ENCODE measurements at places on chromosomes 4 and X.

DNA sequence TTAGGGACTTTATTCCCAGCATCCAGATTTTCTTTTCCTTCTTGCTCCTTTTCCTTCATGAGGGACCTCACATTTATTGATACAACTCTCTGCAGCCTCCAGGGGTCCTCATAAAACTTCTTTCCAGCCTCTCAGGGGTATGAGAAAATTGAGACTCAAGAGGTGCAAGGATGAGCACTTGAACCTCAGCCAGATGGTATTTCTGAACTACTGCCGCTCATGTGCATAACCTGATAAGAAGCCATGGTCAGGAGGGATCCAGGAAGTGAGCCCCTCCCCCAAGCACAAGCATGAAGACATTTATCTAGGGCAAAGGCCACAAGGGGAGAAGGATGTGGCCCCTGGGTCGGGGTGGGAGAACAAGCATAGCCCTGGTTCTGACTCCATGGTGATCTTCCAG is 73.3 kb downstream of the TSPAN7 start:
- DNase-seq = no peak

GRCh38 chrX:37472836-37473235 is 98.6 kb upstream of the LANCL3 start:
- DNase-seq = no peak

DNA sequence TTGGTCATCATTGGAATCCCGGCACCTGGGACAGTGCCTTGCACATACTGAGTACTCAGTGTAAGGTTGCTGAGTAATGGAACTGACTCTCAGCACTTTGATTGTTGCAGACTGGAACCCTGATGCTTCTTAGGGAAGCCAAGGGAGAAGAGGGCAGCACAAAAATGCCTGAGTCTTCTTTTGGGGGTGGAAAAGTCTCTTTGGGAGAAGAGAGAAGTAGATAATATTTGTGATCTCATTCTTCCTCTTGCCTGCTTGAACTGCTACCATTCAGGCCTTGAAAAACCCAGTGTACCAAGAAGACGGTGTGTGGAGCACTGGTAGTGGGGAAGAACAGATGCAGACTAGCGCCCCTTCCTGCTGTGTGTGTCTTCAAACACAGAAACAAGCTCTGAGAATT is 12.3 kb downstream of the SFRP2 start:
- DNase-seq = no peak

DNA sequence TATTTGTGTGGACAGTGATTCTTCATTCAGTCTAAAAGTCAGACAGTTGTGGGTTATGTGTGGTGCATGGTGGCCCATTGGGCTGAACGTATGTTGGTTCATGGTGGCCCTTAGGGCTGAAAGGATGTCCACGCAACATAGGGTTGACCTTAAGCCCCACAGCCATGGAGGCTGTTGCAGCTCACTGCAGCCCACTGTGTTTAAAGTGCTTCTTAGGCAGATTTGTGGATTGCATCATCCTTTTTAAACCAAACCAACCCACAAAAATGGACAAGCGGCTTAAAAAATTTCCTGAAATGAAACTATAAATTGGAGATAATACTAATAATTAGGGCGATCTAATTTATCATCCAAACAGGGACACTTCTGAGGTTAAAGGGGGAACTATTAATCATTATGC is 219.0 kb upstream of the GATB start:
- no peak for DNase-seq

- DNase-seq = no peak
These were observed 62.3 kb upstream of the NAP1L5 start for GRCh38 chr4:88759895-88760290.

DNA sequence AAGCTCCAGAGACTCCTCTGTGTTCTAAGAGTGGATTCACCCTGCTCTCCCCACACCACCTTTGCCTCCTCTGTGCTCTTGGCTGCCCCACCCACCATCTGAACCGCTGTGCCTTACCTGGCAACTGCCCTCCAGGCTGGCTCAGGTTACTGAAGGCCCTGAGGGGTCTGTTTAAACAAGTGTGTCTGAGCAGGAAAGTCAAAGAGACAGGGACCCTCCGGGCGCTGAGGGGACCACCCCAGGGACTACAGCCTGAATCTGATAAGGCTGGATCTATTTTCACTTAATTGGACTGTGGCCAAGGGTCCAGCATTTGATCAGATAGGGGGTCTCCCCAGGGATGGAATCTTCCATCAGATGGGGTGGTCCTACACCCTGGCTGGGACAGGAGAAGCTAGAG is 10.4 kb upstream of the MSX1 start:
- no peak for DNase-seq

DNA sequence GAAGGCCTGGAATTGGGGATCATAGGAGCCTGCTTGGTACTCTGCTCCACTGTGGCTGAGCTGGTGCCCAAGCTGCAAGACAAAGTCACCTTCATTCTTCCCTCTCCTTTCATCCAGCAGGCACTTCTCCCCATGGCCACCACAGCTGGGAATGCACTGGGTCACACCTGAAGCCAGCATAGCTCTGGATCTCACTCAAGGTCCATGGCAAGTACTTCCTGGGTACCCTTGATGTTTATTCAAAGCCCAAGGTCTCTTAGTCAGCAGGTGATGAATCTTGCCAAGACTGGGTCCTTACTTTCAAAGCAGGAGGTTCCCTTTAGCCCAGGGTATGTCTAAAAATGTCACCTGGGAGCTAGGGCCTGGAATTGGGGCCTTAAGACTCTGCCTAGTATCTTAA is 4.9 kb upstream of the SLC4A4 start:
- DNase-seq = no peak

DNA sequence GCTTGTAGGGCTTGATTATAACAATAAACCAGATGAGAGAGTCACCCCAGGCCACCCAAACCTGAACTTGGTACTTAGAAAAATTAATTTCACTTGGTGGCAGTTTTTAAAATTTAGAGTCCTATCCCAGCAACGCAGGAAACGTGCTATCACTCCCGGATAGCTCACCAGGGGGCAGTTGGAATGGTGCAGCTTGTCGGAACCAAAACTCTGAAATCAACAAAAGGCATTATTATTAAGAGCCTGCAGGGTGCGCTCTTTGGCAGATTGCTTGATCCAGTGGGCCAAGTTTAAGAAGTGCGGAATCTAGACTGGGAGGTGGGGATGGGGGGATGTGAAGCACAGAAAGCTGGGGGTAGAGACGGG is 2.4 kb downstream of the FRAS1 start:
- no peak for DNase-seq

DNA sequence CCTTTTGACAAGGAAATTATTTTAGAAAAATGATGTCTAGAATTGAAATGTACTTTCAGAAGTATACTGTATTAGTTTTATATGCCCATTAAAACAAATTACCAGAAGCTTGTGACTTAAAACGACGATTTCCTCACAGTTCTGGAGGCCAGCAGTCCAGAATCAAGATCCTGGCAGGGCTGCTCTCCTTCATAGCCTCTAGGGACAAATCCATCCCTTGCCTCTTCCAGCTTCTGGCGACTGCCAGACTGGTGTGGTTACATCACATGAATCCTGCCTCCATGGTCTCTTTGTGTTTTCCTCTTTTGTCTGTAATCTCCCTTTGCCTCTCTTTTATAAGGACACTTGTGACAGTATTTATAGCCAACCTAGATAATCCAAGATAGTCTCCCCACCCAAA is 97.1 kb downstream of the IQCM start:
- no peak for DNase-seq

DNA sequence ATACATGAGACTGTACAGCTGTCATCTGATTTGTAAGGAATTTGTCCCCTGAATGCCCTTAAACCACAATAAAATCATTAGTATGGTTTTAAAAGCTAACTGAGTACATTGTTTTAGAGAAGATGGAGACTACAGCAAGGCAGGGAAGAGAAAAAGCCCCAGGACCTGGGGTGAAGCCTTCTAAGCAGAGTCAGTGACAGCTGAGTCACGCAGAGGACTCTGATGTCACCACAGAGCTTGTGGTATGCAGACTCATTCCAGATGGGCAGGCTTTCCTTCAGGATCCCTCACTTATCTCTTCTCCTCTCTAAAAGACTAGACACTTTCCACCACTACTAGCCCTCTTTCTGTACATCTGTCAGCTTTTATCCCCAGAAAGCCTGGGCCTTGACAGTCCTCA is 97.1 kb upstream of the ATOH1 start:
- no peak for DNase-seq

- DNase-seq = no peak
These were observed 2.7 kb downstream of the ABCD1 start for GRCh38 chrX:153727123-153727931.

- no peak for DNase-seq
These were observed 36.8 kb upstream of the NAP1L5 start for GRCh38 chr4:88734403-88734949.

- DNase-seq = no peak
These were observed 124.1 kb upstream of the PRR32 start for GRCh38 chrX:126695375-126695896.

- no peak for DNase-seq
These were observed 314.8 kb downstream of the PDHA2 start for GRCh38 chr4:96154676-96155075.

DNA sequence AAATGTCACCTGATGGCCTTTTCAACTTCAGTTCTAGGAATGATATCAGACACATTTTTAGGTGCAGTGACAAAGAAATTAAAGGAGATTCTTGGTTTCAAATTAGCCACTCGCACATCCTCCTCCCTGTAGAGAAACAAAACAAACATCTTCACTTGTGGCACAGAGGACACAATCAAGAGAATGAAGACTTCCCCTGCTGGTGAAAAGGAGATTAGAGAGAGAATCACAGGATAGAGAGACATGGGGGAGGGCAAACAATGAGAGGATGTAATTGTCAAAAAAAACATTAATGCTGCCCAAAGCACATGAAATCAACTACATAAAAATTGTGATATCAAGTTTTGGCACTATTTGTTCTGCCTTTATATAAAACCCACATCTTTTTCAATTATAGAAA is 34.5 kb downstream of the ACE2 start:
- DNase-seq = no peak

DNA sequence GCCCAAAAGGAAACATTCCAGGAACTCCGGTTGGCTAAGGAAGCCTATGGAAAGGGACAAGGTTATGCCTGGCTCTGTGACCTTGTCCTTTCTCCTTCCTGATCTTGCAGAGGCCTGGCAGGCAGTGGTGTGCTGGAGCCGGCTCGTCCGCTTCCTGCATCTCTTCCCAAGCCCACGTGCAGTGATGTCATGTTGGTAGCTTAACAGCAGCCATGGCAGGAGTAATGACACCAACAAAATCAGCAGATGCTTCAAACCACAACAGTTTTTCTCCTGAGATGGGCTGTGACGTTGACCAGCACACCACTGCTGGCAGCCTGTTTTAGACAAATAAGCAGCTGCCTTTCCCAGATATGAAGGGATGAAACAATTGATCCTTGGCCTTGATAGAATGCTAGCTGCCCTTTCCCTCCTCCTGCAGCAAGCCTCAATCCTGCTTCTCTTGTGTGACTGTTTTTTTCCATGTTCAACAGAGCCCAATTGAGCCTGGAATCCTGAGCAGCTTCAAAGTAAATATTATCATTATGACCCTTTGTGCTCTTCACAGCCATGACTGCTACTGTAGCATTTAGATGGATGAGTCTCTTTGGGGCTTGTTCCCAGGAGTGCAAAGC is 23.4 kb downstream of the SEPTIN6 start:
- no peak for DNase-seq

GRCh38 chrX:54063361-54063760 is 19.1 kb upstream of the PHF8 start:
- DNase-seq = no peak

DNA sequence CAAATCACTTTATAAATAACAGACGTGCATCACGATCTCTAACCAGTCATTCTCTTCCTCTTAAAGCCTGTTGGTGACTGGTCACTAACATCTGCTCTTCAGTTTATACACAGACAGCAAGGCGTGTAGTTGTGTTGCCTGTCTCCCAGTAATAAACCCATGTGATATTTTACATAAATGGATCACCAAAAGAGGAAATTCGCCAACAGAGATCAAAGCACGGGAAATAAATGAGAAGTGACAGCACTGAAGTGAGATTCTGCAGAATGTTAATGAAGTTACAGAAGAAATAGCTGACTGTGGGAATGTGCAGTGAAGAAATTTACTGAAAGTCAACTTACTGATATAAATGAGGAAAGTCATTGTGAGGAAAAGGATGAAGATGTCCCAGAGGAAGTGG is 47.0 kb downstream of the AFF1 start:
- no peak for DNase-seq

GRCh38 chrX:40530509-40530908 is 50.3 kb upstream of the ATP6AP2 start:
- DNase-seq = no peak

- no peak for DNase-seq
These were observed 12.1 kb upstream of the ARAP2 start for GRCh38 chr4:36256398-36256891.

- no peak for DNase-seq
These were observed 140.3 kb downstream of the PJA1 start for GRCh38 chrX:69024931-69025330.

DNA sequence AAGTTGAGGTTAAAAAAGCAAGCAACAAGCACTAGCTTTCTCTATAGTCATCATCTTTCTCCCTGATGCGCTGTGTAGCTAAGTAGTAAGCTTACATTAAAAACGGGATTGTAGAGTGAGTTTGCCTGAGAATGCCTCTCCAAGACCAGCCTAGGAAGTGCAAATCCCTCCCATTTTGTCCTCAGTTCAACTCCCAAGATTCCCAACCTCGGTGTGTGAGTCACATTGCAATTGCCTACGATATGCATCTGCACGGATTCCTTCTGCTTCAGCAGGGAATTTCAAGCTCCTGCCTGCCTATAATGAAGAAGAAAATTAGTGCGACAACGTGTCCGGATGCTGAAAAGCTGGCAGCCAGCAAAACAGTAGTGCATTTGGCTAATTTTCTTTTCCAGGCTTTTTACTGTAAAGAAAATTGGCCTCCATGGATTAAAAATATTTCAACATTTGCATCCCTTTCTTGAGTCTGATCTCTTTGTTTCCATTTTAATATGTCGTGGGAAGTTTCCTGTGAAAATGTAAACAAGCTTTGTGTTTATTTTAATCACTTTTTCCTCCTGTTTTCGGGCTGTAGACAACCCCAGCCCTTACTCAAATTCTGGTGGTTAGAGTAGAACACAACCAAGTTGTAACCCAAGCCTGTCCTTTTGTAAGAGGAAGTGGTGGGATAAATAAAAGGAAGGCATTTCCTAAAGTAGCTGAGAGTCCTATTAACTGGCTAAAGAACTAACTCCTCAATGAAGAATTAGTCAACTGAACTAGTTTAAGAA is 58.4 kb upstream of the TET2 start:
- DNase-seq = no peak

- DNase-seq = no peak
These were observed 179.6 kb downstream of the CCSER1 start for GRCh38 chr4:90306810-90307209.

- DNase-seq = no peak
These were observed 14.0 kb upstream of the CDKN2AIP start for GRCh38 chr4:183430317-183430993.

GRCh38 chr4:78325271-78326157 is 226.1 kb upstream of the ANXA3 start:
- DNase-seq = no peak

DNA sequence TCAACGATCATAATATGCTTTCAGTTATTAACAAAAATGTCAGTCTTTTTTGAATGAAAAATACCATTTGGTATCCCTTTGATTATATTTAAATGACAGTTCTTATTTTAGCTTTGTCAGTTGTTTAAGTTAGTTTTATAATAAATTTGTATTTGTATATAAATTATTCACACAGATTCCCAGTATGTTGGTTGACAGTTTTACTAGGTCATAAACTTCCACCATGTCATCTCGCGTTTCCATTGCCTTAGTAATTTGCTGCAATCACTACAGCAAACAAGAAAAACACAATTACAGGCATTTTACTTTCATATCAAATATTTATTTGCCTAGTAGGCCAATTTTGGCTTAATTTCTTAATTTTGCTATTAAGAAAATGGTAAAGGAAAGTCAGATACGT is 109.6 kb upstream of the ANK2 start:
- DNase-seq = no peak

GRCh38 chr4:151653548-151653918 is 107.3 kb downstream of the GATB start:
- DNase-seq = no peak
